D721Med (cell line): ENCODE measurements at places on chromosomes 12 and 14.

GRCh38 chr12:114164351-114164750 is 198.2 kb upstream of the RBM19 start:
- DNase-seq, result no peak

DNA sequence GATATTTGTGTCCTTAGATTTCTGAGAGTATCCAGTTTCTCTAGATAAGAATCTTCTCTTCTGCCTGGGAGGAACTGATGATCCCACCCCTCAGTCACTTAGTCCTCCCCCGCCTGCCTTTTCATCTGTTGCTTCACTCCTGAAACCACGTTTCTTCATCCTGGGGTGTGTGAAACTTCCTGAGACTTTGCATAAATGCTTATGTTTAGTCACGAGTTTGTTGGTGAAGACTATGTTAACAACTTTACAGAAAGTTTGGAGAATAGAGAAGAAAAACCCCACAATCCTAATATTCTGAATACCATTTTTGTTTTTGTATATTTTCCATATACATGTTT is 33.2 kb downstream of the MARK3 start:
- DNase-seq, result no peak

DNA sequence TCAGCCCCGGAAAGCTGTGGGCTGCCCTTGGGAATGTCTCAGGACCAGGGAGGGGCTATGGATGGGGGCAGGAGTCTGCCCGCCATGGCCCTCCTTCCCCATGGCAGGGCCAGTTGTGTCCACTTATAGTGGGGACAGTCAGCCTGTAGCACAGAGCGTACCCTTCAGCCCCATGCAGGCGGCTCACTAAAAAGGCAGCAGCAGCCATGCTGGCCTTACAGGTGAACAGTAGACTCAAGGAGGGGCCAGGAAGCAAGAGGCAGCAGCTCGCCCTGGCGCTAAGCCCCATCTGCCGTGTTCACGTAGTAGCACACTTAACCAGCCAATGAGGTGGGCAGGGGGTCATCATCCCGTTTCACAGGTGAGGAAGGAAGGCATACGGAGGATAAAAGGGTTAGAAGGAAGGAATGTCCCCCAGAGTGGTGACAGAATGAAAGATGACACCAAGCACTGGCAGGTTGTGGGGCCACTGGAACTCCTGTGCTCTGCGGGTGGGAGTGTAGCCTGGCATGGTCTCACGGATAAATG is 52.7 kb downstream of the FAM222A start:
- no peak for DNase-seq

- no peak for DNase-seq
These were observed 404.4 kb upstream of the CCDC196 start for GRCh38 chr14:66081594-66082376.

DNA sequence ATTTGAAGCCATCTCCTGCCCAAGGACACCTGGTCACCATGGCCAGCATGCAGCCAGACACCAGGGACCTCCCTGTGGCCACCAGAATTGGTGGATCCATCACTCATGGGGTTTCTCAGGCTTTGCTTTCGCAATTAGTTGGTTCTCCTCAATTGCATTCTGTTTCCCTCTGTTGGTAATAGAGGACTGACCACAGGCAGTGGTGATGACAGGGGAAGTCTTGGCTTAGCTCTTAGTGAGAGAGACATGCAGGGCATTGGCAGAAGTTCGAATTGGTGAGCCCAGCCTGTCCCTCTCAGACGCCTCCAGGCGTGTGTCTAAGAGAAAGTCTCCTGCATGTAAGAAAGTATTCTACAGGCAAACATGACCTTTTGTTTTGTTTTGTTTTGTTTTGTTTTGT is 21.3 kb downstream of the HCAR2 start:
- no peak for DNase-seq

DNA sequence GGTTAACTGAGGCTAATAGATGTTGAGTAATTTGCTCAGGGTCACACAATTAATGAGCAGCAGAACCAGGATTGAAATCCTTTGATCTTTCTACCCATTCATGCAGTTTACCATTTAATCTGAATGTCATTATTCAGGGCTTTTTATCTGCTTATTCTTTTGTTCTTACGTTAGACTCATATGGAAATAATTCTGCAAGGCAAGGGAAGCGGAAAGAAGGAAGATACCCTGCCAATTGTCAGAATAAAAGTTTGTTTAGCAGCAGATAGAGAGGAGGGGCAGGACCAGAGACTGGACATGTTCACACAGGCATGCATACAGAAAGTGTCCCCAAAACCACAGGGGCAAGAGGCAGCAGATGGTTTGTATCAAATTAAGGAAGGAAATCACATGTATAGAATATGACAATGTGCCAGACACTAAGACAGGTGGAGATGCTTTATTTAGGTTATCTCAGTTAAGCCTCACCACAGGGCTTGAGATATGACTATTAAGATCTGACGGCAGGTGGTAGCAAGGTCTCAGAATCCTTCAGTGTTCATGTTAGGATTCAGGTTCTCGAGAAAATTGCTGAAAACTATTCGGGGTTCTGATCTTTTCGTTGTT is 29.8 kb downstream of the BRMS1L start:
- no peak for DNase-seq

DNA sequence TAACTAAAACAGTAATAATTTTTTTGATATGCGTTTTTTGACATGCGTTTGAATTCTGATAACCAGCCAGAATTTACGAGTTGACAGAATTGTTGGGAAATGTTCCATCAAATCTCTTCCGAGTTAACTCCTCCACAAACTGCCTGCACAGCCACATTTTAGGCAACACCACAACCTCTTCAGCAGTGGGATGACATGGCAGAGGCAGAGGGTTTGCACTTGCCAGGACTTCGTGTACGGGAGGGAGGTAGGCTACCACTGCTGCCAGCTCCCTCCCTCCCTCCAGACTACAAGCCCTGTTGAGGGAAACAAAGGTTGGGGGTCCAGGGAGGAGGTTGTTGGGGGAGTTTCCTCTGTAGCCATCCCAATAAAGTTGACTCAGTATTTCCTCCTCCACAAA is 14.5 kb upstream of the ACTR6 start:
- DNase-seq, result no peak

- no peak for DNase-seq
These were observed 46.2 kb upstream of the VASH1 start for GRCh38 chr14:76715101-76715500.

DNA sequence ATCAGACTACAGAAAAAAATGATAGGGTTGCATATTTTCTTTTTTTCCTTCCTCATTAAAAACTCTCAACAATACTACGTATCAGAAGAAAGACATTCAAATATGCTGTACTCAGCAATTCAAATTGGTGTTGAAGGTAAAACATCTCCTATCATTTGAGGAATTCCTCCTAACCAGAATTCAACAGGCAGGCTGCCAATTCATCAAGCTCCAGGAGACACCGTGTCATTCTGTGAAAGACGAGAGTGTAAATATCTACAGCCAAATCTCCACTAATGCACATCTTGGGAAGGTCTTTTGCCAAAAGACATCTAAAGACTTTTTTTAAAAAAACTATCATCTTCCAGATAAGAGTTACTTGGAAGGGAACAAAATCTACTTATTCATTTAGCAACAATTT is 26.6 kb downstream of the NT5DC3 start:
- no peak for DNase-seq

GRCh38 chr12:117143008-117143532 is 43.9 kb upstream of the TESC start:
- no peak for DNase-seq

DNA sequence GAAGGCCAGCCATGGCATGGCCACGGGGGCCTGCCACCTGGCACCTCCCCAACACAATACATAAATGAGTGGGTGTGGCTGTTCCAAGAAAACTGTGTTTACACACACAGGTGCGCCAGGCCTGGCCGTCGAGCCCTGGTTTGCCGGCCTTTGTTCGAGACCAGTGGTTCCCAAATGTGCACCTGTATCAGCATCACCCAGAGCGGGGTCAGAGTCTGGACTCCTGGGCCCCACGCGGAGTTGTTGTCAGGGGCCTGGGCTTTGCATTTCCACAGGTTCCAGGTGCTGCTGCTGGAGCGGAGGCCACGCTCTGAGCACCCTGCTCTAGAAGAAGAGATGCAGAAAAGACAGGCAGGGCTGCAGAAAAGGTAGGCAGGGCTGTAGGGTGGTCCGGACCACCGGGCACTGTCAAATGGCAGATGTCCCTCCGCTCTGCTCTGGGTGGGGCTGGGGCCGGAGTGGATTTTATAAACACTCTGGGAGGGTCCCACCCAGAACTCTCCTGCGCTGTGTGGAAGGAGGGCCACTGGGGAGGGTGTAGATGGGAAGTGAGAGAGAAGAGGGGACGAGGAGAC is 4.2 kb upstream of the ASPG start:
- no peak for DNase-seq

DNA sequence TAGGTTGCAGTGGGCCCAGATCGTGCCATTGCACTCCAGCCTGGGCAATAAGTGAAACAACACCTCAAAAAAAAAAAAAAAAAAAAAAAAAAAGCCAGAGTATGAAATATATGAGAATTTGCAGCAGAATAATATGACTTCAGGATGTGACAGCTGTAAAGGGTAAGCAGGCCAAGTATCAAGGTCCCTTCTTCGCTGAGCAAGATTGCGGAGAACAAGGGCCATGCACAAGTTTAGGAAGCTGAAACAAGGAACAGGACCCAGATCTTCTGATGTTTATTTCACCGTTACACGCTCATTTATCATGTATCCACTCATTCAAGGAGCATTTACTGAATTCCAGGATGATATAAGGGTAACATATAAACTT is 659 bp upstream of the FOXJ2 start:
- no peak for DNase-seq

GRCh38 chr12:50505675-50506530 is 1.1 kb downstream of the DIP2B start:
- no peak for DNase-seq

GRCh38 chr14:80491131-80491530 is 279.8 kb upstream of the DIO2 start:
- DNase-seq, result no peak

DNA sequence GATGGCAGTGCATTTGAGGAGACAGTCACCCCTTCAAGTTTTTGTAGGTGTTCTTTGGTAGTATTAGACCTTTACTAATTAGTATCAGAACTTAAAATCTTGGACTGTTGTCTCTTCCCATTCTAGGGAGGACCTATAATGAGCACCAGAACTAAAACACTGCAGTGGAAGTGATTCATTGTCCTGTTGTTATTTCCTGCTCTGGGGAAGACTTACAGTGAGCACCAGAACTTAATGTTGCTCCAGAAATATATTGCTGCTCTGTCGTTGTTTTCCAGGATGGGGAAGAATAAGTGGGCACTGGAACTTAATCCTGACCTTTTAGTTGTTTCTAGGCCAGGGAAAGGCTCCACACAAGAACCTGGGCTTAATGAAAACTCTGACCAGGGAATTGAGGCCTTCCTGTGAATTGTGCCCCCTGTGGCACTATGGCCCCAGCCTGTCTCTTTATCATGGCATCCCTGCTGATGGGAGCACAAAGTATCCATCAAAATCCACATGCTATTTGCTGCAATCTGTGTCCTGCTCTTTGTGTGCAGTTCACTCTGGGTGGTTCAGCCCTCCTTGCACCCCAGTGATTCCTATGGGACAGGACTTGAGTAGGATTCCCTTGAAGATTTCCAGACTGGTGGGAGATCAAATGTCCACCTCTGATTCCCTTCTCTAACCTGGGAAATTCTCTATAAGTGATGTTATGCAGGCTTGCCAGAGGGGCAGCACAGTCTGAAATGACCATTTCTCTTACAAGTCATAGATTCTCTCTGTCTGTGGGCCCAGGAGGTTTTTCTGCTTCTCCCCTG is 175.8 kb downstream of the PAWR start:
- no peak for DNase-seq

DNA sequence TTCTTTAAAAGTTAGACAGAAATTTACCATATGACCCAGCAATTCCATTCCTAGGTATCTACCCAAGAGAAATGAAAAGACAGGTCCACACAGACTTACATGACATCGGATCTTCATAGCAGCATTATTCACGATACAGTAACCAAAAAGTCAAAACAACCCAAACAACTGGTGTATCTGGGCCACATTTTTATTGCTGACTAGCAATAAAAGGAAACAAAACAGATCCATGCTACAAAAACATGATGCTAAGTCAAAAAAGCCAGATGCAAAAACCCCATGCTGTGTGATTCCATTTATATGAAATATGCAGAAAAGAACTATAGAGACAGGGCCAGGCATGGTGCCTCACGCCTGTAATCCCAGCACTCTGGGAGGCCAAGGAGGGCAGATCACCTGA is 12.9 kb downstream of the TMEM120B start:
- DNase-seq, result no peak

DNA sequence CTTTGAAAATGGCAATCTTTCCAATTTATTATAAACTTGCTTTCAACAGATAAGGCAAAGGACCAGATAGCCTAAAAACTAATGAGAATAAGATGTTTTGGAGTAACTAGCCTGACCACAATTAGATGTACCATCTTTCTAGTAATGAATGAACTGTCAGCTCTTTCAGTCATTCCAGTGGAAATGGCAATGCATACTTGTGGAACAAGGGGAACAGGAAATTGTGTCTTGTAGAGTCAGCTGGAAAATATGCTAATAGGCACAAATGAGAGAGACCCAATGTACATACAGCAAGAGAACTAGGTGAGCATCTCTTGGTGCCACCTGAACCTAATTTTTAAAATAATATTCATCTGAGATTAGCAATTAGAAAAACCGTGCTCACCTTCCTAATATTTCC is 76.1 kb upstream of the GPHB5 start:
- DNase-seq, result no peak

DNA sequence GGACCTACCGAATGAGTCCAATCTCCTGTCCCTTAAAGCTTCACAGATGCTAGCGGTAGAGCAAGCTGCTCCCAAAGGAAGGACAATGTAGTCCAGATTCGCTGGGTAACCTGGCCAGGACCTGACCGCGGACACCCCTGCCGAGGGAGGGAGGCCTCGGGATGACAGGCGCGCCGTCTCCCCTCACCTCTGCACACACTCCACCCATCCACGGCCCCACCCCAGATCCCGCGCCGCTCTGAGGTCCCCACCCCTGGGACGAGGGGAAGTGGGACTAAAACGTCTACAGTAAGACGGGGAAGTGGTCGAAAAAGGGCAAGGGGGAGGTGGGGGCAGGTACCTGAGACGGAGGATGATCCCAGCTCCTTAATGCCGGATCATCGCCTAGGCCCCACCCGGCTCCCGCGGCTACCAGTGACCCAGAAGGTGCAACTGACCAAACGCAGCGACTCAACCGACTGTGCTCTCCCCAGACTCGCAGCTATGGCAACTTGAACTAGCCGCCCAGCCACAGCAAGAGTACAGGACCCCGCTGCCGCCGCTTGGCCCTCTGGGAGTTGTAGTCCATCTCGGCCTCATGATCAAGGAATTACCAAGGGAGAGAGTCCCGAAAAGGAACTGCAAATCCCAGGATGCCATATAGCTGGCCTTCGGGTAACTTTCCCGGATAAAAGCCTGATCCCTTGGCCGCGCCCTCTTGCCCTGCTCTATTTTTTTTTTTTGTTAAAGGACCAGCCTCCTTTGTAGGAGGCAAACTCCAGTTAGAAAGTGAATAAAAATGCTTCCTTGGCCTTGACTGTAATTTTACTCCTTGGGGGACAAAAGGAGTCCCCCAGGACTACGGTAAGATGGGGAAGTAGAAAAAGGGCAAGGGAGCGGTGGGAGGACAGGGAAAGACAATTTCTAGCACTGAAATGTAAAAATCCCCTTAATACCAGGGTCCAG is at the start of gene CEP128:
Gene CEP128, minus strand, starts transcription at position 498 of the 945 bp plus-strand sequence.
- no peak for DNase-seq

- DNase-seq, result no peak
These were observed 267.4 kb downstream of the ADAMTS20 start for GRCh38 chr12:43284486-43285158.

GRCh38 chr14:90788031-90788430 is 28.2 kb downstream of the TTC7B start:
- no peak for DNase-seq
